ENCODE measurements at places on chromosomes 6 and 20.

GRCh38 chr6:111555036-111555435 is 50.6 kb downstream of the TRAF3IP2 start:
- no peak for DNase-seq

DNA sequence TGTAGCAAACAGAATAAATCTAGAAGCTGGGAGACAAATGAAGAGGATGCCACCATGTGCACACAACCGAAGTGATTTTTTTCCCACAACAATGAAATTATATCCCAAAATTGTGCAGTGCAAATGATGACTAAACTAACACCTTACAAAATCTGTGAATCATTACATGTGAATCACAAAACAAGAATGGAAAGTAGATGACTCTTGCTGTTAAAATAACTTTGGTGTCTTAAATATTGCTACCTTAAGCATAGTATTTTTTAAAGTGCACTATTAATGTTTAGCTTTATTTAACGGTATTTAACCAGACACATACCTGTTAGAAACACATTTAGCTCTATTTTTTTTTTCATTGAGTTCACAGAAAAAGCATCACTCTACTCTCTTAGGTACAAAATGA is 190.8 kb downstream of the TBC1D32 start:
- no peak for DNase-seq

DNA sequence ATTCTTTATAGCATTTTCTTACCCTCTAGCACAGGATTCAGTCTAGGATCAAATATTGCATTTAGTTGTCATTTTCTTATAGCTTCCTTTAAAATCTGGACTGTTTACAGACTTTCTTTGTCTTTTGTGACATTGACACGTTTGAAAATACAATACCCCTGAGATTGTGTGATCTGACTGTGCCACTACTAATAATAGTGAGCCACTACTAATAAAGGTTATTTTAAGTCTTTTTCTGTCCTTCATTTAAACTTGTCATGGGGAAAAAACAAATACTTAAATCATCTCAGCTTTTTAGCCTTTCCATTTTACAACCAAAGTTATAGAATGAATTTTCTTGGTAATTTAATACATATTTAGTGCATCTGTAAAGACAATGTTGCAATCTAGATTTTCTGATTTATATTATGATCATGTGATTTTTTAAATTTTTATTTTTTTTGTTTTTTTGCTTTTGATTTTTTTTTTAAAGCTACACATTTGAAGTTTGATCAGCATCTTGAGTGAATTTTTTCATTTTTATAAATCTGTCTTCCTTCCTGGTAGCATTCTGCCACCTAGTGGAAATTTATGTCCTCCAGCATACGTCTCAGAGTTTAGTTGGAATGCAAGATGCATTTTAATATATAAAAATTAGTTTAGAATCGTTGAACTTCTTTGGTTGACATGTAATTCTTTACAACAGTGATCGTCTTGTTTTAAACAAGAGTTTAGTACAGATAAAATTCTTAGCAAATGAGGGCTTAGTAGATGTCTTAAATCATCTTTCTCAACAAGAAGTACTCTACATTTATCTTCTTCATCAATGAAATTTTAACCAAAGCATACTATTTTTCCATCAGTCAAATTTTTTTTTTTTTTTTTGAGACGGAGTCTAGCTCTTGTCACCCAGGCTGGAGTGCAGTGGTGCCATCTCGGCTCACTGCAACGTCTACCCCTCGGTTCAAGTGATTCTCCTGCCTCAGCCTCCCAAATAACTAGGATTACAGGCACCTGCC is 119.4 kb downstream of the NCOA3 start:
- DNase-seq, result no peak

DNA sequence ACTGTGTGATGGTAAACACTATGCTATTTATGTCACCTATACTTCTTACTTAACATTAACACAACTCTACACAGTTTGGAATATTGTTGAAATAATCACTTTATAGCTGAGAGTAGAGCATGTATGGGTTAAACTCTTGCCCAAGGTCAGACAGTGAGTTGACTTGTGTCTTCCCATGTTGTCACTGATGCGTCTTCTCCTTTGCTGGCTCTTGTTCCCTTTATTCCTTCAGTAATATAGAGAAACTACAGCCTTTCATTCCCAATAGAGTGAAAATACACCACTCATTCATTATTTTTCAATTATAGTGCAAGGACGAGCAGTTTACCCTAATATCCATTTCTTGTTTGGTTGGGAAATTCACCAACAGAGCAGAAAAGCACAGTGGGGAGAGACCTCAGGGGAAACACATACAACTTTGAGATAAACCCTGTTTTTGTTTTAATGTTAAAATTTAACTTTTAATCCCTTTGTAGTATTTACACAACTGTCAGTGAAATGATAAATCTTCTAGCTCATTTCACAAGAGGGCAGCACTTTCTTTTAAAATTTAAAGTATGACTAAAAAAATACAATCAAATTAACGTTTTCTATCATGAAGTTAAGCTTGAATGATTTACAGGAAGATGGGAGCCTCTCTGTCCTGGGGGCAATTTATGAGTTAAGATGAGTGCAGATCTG is 363.0 kb downstream of the UTRN start:
- no peak for DNase-seq

- DNase-seq, result no peak
Observed at GRCh38 chr6:30685157-30686008, 1.1 kb downstream of the PPP1R18 start.

GRCh38 chr6:134938896-134939295 is 11.0 kb downstream of the ALDH8A1 start:
- peak; percentile 70 for DNase-seq

- DNase-seq, result no peak
Observed at GRCh38 chr6:135289816-135290215, 108.7 kb downstream of the MYB start.

DNA sequence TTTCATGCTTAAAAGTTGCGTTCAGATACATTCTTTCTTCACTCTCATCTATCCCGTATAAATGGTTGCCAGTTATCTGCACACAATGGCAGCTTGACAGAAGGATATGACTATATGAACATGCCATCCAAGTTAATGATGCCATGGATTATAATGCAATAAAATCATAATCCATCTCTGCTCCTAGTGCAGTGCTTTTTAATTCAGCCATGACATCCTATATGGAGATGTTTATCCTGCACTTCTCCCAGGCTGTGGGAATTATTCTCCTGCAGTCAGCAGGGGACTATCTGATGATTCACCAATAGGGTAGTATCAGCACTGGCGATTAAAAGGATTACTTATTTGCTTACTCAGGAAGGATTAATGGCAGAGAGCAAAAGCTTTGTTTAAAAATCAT is 273.8 kb downstream of the SAMD5 start:
- DNase-seq, result no peak

DNA sequence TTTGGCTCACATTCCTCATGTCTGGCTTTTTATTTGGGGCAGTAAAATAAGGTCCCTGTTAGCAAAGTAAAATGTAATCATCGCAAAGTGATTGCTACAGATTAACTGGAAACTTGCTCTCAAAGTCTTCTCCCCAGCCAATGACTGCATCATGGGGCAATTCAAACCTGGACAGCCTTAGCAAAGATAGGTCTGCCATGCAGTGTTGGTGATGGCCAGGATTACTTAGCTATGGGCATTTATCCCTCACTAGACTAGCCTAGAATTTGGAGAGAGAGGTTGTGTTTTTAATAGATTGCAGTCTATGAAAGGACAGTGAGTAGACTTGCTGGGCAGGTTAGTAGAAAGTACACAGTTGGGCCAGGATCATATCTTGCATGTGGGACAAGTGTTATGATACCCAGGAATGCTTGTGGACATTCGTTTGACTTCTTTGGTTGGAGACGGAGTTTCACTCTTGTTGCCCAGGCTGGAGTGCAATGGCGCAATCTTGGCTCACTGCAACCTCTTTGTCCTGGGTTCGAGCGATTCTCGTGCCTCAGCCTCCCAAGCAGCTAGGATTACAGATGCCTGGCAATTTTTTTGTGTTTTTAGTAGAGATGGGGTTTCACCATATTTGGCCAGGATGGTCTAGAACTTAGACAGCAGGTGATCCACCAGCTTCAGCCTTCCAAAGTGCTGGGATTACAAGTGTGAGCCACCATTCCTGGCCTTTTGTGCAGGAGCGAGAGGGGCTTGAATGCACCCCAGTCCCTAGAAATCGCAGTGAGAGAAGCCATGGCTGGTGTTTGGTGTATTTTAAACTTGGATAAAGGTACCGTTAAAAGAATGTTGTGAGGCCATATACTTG is 3.4 kb downstream of the RPS12 start:
- DNase-seq, result no peak

- DNase-seq, result no peak
Observed at GRCh38 chr6:96436398-96436797, 85.2 kb upstream of the UFL1 start.

DNA sequence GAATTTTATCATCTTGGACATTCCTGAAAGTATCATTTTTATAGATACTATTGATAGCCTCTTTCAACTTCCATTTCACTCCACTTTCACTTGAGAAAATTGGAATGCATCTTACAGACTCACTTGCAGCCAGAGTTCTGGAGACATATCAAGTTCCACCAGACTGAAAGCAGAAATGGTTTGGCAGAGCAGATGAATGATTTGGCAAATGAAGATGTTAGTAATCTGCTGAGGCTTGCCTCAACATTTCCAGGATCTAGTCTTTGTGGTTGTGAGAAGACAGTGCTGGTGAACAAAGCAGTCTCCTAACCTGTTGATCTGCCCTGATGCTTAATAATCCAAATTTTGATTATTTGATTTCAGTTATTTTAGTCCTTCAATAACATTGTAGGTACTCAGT is 202.6 kb downstream of the TRDN start:
- no peak for DNase-seq

DNA sequence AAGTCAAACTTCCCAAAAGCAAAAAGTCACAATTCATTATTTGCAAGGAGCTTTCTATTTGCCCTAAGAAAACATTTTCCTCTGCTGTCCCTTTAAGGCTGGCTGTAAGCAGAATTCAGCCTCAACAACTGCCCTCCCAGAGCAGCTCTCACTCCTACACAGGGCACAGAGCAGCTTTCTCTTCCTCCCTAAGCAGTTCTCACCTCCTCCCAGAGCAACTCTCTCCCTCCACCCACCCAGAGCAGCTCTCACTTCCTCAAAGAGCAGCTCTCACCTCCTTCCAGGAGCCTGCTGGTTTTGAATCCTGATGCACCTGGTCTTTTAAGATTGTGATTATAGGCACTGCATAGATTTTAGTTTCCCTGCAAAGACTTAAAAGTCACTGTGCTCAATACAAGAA is 120.6 kb upstream of the TMEM181 start:
- DNase-seq, result no peak

- no peak for DNase-seq
Observed at GRCh38 chr20:25221592-25222460, 26.1 kb upstream of the PYGB start.

DNA sequence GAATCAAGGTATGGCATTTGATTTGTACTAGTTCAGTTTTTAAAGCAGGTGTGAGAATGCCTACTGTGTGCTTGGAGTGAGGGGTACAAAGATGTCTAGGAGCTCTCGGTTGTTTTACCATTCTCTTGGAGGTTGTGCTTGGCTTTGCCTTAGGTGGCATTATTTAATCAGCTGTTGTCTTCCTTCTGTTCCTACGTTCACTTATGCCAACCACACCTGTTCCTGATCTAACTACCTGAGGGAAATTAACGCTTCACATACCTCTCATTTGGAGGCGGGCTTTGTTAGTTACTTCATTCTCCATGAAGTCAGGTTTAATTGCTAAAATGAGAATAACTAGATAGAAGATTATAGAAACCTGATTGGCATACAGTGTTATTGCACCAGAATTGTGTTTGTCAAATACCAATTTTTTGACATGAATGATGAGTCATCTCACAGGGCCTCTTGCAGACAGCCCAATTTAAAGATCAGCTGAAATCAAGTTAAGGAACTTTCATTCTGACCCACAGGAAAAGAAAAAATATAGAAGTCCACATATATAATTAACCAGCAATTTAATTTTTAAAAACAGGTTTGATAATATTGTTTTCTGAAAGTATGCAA is 24.8 kb upstream of the PBOV1 start:
- no peak for DNase-seq

- no peak for DNase-seq
Observed at GRCh38 chr6:44855562-44856411, 468.3 kb downstream of the CDC5L start.

DNA sequence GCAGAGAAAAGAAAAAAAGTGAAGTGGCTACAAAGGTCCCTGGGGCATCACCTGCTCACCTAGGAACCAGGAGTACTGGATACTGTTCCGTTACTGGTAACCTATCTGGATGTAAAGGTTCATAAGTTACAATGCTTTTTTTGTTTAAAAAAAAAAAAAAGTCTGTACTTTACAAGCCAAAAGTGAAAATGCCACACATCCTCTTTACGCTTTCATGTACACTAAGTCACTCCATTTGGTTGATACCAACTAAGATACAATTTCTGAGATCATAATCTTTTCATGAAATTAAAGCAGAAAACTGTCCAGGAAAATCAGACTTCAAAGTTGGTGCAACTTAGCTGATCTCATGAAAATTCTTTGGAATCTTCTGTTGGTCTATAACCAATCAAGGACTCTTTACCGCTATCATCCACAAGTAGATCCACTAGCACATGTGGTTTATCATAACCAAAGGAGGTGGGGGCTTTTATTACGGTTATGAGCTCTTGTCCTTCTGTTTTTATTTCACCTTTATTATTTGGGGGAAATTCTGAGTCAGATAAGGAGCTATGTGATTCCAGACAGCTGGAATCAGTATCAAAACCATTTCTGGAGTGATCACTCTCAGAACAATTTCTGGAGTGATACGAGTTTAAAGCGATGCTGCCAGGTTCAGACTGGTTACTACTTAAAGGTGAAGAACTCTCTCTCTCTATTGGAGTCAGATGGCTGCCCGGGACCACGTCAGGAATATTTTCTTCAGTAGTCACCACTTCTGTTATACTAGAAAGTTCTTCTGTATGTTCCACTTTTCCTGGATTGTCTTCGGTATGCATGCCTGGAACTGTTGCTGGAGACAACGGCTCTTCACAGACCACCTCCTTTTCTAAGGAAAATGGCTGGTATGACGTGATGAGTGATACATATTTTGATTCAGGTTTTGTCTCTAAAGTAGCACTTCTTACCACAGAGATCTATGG is 21.2 kb downstream of the IFNGR1 start:
- DNase-seq, result no peak
